ENCODE measurements at places on chromosomes 7 and 10.

GRCh38 chr10:60491162-60491561 is 101.5 kb upstream of the ANK3 start:
- no peak for DNase-seq

DNA sequence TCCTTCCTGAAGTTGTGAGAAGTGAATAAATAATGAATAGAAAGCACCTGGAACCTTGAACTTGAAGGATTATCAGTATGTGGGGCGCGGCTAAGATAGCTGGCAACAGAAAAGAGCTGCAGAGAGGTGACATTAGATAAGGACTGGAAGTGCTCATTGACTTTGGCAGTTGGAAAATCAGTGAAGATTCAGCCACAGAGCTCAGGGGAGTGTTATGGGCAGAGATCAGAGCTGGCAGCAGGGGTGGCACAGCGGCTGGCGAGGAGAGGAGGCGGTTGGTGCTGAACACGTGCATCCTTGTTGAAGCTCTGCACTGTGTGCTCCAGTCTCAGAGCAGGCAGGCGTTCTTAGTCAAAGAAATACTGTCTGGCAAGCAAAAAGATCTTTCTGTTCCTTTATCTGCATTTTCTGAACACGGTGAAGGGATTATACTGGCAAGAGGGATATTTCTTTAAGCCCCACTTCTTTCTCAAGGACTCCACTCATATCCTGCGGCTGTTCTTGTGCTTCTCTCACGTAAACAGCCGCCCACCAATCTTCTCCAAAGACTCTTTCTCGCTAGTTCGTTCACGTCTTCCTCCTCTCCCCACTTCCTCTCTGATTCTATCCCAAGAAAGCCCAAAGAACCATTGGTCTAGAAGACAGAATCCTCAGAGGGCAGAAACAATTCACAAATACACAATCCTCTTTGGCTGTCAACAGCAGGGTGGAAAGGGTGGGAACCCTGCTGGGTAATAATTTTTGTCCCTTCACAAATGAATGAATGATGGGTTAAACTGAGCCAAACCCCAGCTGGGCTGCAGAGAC is 38.6 kb upstream of the ADD3 start:
- DNase-seq: peak; percentile 24

GRCh38 chr10:20694296-20694695 is 202.8 kb downstream of the NEBL start:
- DNase-seq: no peak

GRCh38 chr10:18759575-18759974 is 100.3 kb downstream of the ARL5B start:
- no peak for DNase-seq

- DNase-seq: no peak
Observed at GRCh38 chr10:114311023-114311422, 72.0 kb downstream of the VWA2 start.

DNA sequence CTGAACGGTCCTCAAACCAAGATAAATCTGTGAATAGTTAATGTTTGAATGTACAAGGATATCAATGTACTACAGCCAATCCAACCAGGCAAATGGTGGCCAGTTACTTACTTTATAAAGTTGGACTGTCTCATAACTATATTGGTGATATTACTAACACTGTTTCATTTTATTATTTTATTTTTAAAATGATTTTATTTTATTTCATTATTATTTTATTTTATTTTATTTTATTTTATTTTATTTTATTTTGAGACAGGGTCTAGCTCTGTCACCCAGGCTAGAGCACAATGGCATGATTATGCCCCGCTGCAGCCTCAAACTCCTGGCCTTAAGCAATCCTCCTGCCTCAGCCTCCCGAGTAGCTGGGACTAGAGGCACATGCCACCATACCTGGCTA is 6.8 kb downstream of the IL15RA start:
- no peak for DNase-seq

DNA sequence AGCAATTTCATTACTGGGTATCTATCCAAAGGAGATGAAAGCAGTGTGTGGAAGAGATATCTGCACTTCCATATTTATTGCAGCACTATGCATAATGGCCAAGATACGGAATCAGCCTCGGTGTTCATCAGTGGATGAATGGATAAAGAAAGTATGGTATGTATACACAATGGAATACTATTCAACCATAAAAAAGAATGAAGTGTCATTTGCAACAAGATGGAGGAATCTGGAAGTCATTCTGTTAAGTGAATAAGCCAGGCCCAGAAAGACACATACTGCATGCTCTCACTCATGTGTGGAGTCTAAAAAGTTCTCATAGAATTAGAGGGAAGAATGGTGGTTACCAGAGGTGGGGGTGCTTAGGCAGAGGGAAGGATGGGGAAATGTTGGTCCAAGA is 35.3 kb downstream of the CREM start:
- no peak for DNase-seq

- DNase-seq: peak; percentile 81
Observed at GRCh38 chr7:123682690-123683089, 27.0 kb downstream of the LMOD2 start.

- DNase-seq: no peak
Observed at GRCh38 chr10:6486309-6486708, 93.8 kb downstream of the PRKCQ start.

DNA sequence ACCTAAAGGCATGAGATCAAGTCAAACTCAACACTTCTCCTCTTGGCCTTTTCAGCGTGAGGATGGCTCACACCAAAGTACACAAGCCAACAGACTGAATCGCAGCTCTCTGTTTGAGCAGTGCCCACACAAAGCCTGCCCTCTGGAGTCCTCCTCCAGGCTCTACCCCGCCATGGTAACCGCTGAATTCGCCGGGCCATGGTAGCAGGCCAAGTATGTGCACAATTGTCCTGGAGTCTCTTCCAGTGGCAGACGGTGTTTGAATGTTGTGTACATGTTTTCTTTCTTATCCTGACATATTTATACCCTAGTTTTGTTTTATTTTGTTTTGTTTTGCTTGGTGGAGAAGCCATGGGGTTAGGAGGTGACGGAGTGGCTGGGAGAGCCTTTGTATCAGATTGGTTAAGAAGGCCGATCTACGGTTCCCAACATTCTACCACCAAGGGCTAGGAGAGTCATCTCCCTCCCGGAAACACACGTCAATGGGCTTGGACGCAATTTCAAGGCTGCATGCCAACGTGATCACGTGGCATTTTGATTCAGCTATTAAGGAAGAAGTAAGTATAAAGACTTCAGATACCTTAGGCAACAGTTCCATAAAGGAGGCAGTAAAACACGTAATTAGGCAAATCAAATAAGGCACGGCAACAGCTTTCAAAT is 12.1 kb upstream of the SHH start:
- DNase-seq: no peak

GRCh38 chr7:130342701-130343380 is 1.8 kb upstream of the CPA5 start:
- DNase-seq: no peak

DNA sequence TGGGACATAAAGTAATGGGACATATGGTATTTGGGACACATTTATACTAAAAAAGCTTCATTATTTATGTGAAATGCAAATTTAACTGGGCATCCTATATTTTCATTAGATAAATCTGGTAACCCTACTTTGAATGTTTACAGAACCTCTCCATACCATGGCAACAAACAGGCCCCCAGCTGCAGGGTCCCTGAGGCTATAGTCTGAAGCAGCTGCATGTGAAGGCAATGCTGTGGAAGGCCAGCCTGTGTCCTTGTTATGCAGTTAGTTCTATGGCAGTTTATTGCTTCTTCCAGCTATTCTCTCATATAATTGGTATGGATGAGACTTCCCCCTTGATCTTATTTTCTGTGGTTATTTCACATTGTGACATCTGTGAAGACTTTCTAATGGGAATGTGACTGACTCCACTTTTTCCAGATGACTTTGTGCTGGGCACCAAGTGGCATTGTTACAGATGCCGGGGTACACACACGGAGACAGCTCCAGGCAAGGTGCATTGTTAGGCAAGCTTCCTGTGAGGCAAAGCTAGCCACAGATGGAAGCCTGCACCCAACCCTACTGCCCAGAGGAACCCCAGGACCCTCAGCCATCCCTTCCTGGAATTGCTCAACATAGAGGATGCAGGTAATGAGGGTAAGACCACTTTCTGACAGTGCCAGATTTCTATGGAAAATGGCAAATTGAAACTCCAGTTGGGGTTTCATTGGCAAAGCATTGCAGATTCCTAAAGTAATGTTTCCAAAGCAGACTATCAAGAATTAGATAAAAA is 49.5 kb upstream of the ADAM12 start:
- DNase-seq: no peak

DNA sequence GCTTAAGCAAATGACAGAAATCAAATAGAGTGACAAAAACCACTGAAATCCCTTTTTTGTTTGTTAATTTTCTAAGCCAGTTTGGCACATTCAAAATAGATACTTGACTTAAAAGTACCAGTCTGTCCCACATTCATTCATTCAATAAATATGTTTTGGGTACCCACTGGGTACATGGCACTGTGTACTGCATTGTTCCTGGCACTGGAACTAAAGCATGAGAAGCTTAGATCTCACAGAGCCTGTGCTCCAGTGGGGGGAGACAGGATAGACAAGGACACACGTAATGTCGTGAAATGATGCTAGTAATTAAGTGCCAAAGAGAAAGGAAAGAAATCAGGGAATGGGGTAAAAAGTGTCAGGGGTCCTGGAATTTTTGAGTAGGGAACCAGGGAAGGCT is 13.0 kb downstream of the MTURN start:
- DNase-seq: no peak

DNA sequence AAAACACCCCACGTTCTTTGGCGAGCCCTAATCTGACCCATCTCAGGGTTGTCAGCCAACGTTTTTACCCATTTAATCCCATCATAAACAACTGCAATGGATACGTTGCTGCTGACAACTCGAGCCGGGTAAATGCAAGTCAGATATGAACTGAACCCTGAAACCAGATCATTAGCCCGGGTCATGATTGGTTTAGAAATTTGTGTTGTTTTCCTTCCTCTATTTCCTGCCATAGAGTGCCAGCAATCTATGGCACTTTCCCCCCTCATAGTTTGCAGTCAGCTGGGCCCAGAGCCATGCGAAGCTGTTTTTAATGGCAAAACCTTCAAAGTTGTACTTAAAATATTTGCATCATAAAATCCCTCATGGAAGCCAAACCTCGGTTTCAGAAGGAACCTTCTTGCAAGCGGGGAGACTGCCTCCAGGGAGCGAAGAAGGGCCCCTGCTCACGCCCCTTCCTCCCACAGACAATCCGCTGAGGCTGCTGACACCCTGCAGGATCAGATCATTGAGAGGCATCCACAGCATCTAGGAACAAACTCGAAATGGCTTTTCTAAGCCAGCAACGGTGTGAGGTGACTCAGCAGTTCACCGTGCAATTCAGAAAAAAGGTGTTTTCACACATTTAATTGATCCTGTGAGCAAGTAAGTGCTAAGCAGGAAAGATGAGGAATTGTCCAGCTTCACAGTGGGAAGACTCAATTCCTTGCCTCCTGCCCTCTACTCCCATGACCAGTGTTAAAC is 710.1 kb downstream of the PARD3 start:
- DNase-seq: peak; percentile 31

- DNase-seq: peak; percentile 83
Observed at GRCh38 chr10:114709984-114710383, 51.9 kb upstream of the ABLIM1 start.

- no peak for DNase-seq
Observed at GRCh38 chr7:93765475-93765874, 125.1 kb downstream of the TFPI2 start.

- no peak for DNase-seq
Observed at GRCh38 chr7:85887133-85887532, 700.3 kb upstream of the SEMA3D start.

DNA sequence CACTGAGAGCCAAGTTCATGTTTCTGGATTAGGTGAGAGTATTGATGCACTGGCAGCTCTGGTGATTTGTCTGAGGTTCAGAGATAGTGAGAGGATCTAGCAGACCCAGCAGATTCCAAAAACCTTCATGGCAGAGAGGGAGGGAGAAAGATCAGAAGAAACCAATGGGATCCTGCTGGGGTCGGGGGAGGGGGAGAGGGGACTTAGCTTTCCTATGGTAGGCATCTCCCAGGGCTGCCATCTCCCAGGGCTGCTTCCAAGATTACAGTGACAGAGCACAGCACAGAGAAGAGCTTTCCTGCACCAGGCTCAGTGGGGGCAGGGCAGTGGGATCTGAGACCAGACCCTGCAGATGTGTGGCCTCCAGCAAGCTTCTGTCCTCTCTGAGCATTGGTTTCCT is 76.8 kb upstream of the GDF10 start:
- DNase-seq: no peak

GRCh38 chr10:132993271-132994184 is 51.2 kb upstream of the CFAP46 start:
- no peak for DNase-seq

DNA sequence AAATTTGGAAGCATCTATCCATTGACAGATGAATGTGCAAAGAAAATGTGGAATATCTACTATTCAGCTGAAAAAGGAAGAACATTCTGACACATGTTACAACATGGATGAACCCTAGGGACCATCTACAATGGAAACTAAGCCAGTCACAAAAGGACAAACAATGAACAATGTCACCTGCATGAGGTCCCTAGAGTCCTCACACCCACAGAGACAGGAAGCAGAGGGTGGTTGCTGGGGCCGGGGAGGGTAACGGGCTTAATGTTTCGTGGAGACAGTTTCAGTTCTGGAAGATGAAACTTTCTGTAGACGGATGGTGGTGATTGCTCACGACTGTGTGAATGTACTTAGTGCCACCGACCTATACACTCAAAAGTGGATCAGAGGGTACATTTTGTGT is 282.9 kb downstream of the ADARB2 start:
- DNase-seq: no peak

DNA sequence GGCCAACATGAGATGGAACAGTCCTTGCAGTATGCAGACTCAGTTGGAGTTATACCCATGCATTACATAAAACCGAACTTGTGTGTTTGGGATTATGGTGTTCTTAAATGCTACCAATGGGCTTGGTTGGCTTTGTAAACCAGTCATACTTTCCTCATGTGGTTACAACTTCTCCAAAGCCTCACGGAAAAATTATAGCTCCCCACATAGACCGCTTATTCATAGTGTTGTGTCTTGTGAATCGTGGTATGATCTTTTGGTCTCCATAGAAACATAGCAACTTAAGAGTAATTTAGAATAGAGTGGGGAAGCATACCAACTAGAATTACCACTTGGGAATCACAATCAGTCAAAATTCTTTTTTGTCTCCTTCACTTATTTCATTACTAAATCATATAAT is 112.3 kb upstream of the FZD1 start:
- DNase-seq: no peak

- DNase-seq: no peak
Observed at GRCh38 chr10:116768786-116769185, 26.4 kb upstream of the HSPA12A start.

GRCh38 chr10:132036153-132036886 is 29.4 kb upstream of the JAKMIP3 start:
- no peak for DNase-seq

DNA sequence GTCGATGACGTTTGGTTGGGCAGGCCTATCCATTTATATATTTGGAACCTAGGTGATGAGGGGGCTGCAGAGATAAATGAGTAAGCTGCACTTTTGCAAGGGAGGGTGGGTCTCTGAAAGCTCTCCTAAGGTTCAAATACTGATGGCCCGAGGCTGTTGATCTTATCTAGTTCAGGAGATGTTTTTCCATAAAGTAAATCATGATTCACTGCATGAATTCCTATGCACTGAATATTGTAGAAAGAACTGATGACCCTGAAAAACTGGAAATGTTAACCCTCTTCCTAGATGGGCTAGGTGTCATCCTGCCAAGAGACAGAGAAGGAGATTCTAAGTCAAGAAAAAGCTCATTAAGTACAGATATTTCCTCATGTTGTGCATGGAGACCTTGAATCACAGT is 459.9 kb downstream of the PLXNA4 start:
- peak; percentile 22 for DNase-seq
